Activated T-helper 1 cell treated with anti-CD3 and anti-CD28 coated beads, Interleukin-2, amount 50 U/mL, for 16 hours (primary cell): ENCODE measurements at places on chromosomes 16 and 17.
A peak's percentile ranks its signal among the peaks of the same experiment; 100 is the strongest.

DNA sequence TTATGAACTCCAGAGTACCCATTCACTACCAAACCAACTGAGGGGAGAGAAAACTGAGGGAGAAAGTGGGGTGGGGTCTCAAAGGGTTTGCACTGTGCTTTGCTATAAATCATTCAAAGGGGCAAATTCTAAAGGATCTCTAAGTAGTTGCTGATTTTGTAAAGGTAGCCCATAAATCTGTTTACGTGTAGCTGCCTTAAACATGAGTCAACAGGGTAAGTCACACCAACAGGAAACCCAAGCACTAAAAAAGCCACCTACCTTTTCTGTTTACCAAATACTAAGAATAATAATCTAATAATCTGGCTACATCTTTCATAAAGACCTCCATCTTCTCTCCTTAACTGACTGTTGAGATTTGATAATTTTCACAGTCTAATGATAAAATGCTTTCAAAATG, 8.4 kb upstream of the HSBP1 start:
- DNase-seq = no peak

- no peak for DNase-seq
These were observed 26.5 kb downstream of the RPH3AL start for GRCh38 chr17:326010-326621.

DNA sequence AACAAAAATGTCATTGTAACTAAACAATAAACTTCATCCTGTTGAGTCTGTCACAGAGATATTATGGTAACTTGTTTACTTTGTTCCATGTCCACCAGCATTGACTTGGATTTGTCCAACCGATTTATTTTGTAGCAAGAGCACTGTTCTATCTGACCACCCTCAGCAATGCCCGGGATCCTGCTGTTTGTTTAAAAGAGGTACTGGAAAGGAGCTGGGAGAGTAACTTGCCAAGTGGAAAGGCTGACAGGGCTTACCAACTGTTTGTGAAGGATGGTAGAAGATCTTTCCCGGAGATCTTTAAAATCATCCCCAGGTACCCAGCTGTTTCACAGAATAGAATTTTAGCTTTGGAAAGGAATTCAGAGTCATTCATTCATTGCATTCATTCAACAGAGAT, 59.1 kb upstream of the BCAR1 start:
- no peak for DNase-seq

- no peak for DNase-seq
These were observed 19.3 kb downstream of the CD2BP2 start for GRCh38 chr16:30335598-30336474.

- DNase-seq = no peak
These were observed 6.9 kb downstream of the HIRIP3 start for GRCh38 chr16:29988346-29989075.

DNA sequence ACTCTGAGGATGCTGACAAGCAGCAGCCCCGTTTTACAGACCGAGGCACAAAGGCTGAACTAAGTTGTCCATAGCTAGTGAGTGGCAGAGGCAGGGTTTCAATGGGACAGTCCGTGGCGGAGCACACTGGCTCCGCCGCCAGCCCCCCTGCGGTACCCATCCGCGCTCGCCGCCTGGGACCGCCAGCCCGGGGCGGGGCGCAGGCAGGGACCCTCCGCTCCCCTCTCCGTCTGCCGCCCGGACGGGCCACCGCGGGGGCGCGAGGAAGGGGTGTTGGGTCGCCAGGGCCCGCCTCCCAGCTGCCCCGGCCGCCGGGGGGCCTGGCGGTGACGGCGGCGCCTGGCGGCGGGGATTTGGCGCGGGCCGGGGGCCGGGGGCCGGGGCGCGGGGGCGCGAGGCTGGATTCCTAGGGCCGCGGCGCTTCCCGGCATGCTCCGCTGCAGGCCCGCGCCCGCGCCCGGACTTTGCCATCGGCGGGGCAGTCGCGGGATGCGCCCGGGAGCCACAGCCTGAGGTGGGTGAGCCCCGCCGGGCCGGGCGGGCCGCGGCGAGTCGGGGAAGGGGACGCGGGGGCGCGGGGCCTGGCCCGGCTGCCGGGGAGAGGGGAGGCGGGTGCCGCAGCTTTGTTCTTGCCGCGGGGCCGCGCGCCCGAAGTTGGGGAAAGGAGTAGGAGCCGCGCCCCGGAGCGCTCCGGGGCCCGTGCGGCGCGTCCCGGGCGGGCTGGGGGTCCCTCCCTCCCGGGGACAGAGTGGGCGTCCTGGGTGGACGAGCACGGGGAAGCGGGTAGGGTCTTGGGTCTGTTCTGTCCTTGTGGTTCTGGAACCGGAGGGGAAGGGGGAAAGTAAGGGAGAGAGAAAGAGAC, at the start of gene TMEM98:
Gene TMEM98, plus strand, starts transcription at position 430 of the 862 bp plus-strand sequence. CDS start 3,376 bp downstream, outside the sequence.
- DNase-seq = no peak

DNA sequence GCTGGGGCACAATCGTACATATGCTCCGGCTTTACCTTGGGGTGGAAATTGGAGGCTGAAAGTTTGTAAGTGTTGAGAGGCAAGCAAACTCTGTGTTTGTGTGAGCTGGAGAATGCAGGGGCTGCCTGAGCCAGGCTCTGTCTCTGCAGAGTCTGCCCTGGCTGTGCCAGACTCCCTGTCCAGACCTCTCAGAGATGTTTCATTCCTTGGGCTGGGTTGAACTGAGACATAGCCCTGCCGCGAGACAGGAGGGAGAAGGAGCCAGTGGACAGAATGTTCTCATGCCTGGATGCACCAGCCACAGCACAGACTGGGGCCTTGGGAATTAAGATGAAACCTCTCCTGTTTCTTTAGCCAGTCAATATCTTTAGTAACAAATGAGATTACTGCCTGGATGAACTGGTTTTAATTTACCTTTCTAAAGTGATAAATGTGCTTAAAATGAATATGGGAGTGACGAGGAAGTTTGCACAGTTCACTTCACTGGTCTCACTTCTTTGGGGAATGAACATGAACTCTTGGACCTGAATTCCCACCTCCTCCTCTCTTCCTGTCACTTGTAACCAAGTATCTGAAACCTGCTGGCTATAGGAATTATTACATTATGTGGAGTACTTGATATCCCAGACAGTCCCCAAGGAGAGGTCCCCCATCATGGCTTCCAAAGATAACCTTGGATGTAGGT, 40.1 kb downstream of the YPEL2 start:
- no peak for DNase-seq

DNA sequence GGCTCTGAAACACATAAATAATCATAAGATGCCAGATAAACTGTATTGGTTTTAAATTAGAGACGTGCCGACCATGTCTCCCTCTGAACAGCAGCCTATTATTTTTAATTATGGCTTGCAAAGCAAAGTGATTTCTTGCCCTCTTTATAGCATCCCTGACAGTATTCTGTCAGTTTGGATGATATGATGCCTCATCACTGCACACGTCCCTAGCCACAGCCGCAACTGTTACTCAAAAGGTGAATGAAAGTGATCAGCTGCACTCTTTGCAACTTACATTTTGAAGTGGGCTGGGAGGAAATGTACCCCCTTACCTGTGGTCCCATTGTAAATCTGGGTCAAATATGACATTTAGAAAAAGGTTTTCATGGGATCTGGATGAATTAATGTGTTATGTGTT, 389.9 kb downstream of the MAF start:
- no peak for DNase-seq

GRCh38 chr17:1275962-1276736, 3.3 kb upstream of the TRARG1 start:
- peak; percentile 46 for DNase-seq

DNA sequence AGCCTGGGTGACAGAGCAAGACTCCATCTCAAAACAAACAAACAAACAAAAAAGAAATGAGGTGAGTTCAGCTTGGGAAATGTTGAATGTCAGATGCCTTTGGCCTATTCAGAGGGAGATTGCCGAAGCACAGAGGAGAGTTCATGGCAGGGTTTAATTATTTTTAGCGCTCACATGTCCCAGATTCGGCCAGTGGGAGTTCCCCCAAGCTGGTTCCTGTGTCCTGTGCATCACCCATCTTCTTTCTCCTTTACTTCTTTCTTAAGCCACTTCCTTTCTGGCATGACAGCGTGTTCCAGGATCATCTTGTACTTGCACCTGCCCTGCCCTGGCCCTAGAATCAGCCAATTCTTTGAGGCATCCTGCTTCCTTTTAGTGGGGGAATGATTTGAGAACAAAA, 9.2 kb downstream of the MPV17L start:
- no peak for DNase-seq

GRCh38 chr16:51635181-51635580, 484.1 kb upstream of the SALL1 start:
- DNase-seq = no peak

DNA sequence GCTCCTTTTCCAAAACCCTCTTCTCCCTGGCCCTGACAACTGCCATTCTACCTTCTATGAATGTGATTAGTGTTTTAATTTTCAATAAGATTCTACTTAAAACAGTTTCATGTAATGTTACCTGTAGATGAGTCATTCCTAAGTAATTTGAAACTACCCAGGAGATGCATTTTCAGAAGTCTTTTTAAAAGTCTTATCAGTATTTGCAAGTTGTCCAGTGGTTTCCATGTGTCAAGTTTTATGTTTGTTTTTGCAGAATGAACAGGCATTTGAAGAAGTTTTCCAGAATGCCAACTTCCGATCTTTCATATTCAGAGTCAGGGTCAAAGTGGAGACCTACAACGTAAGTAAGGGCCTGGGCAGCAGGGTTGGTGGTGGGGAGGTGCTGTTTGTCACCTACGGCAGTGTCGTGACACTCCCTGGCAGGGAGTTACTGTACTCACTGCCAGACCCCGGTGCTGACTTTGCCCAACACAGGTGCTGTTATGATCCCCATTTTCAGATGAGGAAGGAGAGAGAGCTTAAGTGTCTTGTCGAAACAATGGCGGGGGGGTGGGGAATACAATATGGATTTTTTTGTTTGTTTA, 65.0 kb downstream of the RPA1 start:
- no peak for DNase-seq

DNA sequence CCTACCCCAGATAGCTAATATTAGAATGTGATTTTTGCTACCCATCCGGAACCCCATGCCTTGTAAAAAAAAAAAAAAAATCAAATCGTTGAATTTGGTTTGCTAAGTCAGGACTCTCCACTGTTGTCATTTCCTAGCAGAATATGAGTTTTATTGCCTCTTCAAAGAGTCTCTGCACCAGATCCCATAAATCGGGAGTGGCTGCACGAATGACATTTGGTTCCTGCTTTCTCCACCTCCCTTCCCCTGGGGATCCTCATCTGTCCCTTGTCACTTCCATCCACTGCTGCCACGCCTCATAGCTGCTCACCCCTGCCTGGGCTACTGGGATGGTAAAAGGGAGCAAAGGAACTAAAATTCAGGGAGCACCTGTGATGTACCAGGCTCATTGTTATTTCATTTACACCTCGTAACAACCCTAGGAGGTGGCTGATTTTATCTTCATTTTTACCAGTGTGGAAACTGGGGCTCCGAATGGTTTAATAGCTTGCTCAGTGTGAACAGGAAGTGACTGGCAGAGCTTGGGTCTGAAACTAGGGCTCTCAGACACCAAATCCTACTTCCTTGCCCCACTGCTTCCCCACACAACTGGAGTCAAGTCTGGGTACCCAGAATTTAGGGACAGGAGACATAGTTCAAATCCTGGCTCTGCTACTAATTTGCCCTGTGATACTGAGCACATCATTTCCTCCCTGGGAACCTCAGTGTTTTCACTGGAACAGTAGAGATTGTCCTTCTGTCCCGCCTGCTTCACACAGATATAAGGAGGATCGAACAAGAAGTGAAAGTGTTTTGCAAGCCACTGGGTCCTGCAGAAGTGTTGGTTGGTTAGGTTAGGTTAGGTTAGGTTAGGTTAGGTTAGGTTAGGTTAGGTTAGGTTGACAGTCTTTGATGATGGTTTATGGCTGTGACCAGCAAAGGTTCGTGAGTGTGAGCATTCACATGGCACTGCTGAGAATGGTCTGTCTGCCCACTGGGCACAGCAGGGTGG, 585 bp upstream of the KRT36 start:
- DNase-seq = no peak

DNA sequence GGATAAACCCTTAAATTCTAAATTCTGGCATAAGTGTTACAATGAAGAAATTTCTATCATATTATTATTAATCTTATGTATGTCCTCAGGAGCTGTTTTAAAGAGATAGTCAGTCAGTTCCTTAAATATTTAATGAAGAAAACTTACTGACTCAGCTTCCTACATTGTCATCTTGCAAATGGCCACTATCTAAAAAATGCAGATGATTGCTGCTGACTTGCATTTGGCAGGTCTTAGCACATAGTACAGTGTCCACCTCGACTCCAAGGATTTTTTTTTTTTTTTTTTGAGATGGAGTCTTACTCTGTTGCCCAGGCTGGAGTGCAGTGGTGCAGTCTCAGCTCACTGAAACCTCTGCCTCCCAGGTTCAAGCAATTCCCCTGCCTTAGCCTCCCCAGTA, 55.1 kb upstream of the CORO6 start:
- no peak for DNase-seq

DNA sequence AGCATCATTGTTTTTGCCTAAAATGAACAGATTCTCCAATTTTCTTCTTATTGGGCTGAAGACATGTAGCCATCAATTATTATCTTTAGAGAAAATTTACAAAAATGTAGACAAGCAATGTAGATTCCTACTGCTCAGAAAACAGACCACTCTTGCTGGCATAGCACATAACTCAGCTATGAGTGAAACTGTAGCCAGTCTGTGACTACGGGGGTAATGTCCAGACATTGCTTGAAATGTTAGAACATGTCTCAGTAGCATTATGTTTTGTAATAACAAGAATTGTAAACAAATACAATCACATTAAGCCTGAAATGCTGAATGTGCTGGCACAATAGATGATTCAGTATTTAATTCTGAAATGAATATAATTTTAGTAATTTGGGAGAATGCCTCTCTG, 265.7 kb upstream of the KCNJ16 start:
- DNase-seq = no peak

- DNase-seq = no peak
These were observed 5.7 kb upstream of the SNAI3 start for GRCh38 chr16:88691924-88692560.

DNA sequence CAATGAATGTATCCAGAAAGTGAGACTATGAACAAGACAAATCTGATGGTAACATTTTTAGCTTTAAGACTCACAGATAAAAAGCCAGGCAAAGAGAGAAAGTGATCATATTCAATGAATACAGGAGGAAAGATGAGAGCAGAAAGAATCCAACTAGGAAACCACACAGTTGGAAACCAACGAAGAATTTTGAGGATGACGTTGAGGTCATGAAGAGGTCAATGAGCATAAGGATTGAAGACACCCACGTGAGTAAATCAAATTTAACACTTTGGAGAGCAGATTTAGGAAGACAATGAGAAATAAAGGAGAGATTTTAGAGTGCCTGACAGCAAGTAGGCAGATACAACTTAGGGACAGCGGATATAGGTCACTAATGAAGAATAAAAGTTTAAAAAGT, 948.1 kb downstream of the KCNJ2 start:
- DNase-seq = no peak

DNA sequence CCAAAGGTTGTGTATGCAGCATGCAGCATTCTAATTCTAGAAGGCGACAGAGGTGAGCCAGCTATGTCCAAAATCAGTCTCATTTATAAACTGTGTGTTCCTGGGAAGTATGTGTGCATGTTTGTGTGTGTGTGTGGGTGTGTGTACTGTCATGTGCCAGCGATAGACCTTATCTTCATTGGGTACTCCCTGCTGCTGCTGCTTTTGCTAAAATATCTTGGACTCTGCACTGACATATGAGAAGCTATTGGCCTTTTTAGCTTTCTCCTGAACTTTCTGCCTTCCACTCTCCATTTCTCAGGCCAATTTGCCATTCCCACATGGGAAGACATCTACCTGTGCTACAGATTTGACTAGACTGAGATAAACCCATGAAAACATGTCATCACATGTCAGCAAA, 2.0 kb upstream of the LPO start:
- no peak for DNase-seq
